ENCODE measurements at places on chromosomes 3 and 15. TPM values are rescaled to one million over a fixed set of nuclear protein-coding genes. Genes with fewer than 3 reads are reported as not detected.

DNA sequence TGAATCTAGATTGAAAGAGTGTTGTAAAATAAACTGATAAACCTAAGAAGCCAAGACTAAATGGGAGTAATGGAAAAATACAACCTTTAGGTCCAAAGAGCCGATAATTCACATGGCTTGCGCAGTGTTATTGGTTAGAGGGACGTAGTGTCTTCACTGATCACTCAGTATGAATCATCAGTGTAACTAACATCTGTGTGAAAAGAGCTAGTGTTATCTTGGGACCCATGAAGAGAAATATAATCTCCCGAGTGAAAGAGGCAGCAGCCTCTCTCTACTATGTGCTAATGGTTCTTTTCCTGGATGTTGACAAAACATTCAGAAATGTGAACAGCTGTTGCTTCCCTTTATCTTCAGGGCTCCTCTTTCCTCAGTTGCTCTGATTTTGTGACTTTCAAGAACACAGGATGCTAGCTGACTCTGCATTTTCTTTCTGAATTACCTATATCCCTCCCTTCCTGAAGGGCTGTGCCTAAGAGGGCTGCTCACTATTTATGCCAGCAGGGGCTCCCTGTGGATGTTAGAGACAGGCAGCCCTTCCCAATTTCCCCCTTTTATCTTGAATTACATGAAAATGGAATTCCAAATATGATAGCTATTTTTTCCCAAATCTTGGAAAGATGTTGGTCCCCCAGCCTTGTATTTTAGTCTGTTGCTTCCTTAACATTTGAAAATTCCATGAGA, 128.8 kb downstream of the GRM7 start:
- DNase-seq: no peak

GRCh38 chr3:47406762-47407149, 25.9 kb downstream of the PTPN23 start:
- DNase-seq: no peak

The IL5RA gene
- not detected for total RNA-seq

The GASK1A gene
- not detected for total RNA-seq

The ACTC1 gene
- not detected for total RNA-seq

DNA sequence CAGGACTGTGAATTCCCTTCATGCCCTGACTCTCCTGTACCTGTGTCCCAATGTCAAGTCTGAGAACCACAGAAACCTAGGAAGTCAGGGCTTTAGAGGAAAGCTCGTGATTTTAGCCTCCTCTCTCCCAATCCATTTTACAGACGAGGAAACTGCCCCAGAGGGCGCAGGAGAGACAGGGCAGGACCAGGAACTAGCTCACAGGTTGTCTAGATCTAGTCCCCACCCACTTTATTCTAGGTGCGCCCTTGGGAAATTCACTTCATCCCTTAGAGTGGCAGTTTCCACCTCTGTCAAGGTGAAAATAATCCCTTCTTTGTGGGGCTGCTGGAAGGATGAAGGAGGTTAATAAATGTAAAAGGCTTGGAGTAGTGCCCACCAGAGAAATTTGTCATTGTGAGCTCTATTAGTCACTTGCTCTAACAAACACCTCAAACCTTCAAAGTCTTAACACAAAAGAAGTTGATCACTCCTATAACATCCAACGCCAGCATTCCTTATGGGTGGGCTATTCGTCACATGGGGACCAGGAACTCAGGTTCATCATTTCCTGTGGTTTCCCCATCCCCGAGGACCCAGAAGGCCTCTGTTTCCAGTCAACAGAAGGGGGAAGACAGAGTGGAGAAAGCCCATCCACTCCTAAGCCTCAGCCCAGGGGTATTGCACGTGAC, 282.3 kb downstream of the XXYLT1 start:
- DNase-seq: no peak

DNA sequence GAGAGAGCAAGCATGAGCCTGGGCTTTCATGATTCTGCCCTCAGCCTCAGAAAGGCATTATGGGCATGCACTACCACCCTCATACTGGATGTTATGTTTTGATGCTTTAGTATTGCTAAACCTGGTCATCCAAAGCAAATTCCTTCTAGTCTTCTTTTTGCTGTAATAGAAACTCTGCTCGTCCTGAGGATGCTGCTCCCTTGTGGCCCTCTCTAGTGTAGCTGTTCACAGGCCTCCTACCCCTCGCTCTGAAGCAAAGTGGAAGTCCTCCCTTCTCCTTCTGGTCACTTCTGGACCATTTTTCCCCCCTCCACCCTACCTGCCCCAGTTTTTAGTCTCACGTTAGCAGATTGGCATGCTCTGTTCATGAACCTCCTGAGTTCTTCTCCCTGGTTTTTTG, 22.9 kb upstream of the CCNL1 start:
- DNase-seq: no peak

The FHIT gene
- total RNA-seq: 0.56 TPM

DNA sequence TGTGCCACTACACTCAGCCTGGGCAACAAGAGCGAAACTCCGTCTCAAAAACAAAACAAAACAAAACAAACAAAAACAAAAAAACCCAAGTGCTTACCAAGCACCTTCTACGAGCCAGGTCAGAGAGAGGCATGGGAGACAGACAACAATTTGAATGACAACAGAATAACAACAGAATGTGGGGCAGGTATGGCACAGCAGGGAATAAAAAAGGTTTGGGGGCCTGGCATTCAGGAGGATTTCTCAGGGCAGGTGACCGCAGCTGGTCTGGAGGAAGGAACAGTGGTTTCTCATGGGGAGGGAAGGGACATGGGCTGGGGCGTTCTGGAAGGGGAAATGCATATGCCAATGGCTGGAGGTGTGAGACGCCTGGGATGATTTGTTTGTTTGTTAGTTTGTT, 22.5 kb upstream of the PARL start:
- no peak for DNase-seq

DNA sequence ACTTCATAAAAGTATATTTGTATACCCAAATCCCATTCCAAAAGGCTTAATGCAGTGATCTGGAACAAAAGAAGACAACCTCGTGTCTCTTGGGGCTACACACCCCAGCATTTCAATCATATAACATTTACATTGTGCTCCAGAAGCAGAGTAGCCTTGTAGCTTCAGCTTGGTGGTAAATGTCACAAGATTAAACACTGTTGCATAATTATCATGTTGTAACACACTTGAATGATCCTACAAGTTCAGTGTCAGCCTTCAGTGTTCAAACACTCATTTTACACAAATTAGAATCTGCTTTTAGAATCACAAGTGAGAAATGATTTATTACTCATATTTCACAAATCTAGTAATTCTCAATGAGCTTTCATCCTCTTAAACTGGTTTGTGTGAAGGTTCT, 122.6 kb downstream of the CNTN3 start:
- DNase-seq: no peak

DNA sequence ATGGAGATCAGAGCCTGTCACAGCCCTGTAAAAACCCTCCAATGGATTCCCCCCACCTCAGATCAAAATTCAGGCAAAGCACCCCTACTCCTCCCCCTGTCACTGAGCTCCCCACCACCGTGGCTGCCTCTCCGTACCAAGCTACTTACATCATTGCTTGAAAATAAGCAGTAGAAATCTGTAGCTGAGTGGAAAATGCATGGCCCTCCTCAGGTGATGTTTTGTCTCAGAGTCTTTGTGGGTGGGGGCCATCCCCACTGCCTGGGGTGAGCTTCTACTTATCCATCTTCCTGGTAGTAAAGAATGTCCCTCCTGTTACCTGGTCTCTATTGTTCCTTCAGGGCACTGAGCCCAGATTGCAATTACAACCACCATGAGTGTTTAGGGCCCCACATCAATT, 34.5 kb downstream of the SLCO2A1 start:
- no peak for DNase-seq

GRCh38 chr15:58039079-58040035, 26.2 kb downstream of the ALDH1A2 start:
- DNase-seq: no peak

GRCh38 chr15:81133782-81134461, at the start of gene CFAP161:
TSS of gene CFAP161 (plus strand) at chr15:81134270. CDS start at chr15:81134330, 60 bp downstream.
- peak; percentile 41 for DNase-seq

GRCh38 chr3:11954312-11954934, 49.8 kb upstream of the SYN2 start:
- DNase-seq: peak; percentile 4

The PPP4R2 gene
- total RNA-seq: 73.9 TPM

DNA sequence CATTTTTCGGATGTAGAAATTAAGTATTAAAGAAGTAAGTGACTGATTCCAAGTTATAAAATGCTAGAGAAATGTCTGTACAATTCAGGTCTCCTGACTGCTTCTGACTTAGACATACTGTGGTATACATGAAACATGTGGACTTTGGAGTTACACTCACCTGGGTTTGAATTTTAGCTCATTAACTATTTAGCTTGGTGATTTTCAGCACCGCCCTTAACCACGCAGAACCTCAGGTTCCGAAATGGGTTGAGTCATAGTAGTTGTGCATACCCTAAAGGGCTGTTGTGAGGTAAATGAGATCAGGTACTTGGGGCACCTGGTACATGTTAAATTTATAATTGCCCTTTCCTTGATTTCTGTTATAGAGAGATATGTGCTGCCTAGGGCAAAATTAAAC, 32.9 kb upstream of the UTS2B start:
- no peak for DNase-seq

DNA sequence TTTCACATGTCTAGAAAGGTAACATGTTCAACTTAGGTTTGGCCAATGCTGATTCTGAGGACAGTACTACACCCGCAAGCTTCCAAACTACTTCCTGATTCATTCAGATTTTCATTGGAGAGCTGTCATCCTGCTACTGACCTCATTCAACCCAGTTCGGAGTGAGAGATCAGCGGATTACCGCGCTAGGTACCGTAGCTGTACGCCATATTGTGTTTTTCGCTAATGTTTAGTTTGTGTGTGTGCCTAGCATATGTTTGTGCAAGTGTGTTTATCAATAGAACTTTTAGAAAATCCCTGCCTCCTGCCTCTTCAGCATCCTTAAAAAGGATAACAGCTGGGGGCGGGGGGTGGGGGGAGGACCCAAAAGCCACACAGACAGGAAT, 1.1 kb downstream of the ZBTB20 start:
- peak; percentile 75 for DNase-seq

- peak; percentile 88 for DNase-seq
These were observed 19.6 kb downstream of the CLK3 start for GRCh38 chr15:74635228-74635627.

The IL20RB gene
- 0.60 TPM for total RNA-seq

The ASTE1 gene
- total RNA-seq: 5.7 TPM

The DNAH12 gene
- total RNA-seq: under 0.01 TPM

DNA sequence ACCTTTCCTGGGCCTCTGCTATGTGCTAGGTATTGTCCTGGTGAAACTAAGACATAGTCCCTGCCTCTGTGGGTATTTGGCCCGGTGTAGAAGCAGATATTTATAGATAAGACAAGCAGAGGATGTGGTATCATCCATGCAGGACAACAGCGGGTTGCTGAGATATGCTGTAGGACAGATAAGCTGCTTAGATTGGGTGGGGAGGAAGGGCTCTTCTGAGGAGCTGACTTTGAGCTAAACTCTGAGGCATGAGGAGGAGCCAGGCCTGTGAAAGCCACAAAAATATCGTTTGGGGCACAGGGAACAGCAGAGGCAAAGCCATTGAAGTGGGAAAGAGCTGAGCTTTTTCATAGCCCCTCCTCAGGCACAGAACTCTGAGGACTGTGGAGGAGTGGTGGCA, 492.5 kb upstream of the CFAP20DC start:
- DNase-seq: no peak

DNA sequence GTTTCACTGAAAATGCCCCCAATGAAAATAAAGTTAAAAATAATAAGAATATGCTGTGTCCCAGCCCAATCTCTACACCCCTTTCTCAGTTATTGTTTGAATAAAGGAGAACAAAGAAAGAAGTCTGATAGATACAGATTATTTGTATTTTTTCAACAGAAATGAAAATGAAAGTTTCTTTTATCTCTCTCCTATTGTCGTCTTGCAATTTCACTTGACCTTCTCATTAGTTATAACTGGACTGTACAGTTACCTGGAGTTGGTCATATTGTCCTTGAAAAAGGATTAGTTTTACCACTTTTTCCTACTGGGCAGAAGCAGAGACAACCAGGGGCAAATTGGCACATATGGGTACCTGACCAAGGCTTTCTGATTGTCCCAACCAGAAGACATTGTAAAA, 440.0 kb downstream of the PDCD6IP start:
- no peak for DNase-seq
